Stimulated activated CD8-positive, alpha-beta memory T cell treated with anti-CD3 and anti-CD28 coated beads, Interleukin-4, amount 100 ng/mL, for 24 hours (primary cell): ENCODE measurements at places on chromosomes 2 and 18.

GRCh38 chr2:19846567-19846966, 55.2 kb downstream of the TTC32 start:
- DNase-seq, result no peak

GRCh38 chr2:54572636-54573536, 116.8 kb downstream of the SPTBN1 start:
- no peak for DNase-seq

GRCh38 chr18:57696271-57696670, 74.6 kb upstream of the NARS1 start:
- no peak for DNase-seq

DNA sequence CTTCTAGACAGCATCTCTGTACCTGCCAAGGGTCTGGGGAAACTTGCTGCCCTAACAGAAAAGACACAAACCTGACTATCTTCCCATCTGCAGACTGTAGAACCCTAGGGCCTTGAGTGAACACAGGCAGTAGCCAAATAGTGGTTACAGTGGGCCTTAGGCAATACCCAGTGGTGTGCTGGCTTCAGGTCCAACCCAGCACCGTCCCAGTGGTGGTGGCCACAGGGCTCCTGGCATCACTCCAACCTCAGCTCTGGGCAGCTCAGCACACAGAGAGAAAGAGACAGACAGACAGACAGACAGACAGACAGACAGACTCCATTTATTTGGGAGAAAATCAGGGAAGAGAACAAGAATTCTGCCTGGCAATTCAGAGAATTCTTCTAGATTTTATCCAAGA, 29.3 kb upstream of the UPP2 start:
- DNase-seq, result no peak

DNA sequence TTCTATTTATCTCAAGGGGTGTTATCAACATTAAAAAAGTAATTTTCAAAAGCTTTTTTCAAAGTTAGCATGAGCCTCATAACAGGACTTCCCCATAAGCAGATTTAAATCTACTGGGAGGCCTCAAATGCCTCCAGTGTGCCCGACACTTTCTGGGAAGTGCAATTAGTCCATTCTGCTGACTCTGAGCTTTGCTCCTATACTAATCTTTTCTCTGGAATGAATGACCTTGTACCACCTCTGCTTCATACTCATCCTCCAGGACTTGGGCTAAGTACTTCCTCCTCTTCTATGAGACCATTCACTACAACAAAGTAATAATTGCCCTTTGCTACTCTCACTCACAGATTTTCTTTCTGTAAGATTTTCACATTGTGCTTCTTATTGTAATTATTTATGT, 111.1 kb downstream of the RIT2 start:
- no peak for DNase-seq

GRCh38 chr2:114006460-114006859, 116.6 kb downstream of the ACTR3 start:
- DNase-seq, result no peak

DNA sequence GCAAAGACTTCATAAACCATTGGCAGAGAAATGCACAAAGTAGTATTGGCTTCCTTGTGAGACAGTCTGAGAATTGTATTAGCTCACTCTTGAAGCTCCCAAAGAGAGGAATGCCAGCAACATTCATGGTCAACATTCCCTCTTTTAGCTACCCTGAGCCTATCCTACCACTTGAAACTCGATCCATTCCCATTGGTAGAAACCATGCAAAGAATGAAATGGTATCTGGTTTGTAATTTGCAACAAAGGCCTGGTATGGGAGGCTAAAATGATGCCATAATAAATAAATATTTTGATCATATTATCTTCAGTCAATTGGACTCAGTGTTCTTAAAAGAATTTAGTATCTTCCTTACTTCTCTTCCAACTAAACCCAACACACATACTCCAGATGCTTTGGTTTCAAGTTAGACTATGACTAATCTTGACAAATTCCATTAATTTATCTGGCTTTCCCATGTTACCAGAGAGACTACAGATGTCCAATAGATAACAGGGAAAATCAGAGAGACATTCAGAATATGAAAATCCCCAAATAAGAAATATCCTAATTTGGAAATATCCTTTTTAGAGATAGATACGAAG, 102.9 kb downstream of the DHRS9 start:
- DNase-seq, result no peak

DNA sequence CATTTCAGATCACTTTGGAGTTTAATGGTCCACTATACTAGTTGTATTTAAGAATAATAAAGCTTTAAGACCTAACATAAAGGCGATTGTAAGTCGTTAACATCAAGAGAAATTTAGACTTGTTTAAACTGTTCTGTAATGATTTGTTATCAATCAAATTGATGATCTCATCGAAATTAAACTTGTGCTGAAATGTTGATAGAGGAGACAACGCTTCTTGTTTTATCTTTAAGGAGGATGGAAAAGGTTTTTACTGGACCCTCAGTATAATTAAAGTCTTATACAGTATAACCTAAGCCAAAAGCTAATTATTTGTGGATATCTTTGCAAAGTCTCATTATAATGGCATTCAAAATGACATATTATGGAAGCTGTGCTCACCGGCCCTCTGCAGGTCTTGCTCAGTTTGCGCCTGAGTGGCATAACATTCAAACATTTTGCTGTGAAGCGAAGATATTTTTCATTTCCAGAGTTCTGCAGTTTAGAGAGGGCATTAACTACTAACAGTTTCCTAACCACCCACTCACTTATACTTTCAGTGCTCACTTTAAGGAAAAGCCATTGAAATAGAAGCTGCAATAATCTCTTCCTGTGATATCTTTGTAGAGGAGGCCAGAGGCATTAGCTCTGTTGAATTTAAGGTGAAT, 1.4 kb upstream of the SERTAD2 start:
- no peak for DNase-seq

GRCh38 chr18:42025974-42026625, 71.1 kb downstream of the PIK3C3 start:
- no peak for DNase-seq
